A673 (cell line): ENCODE measurements at places on chromosomes 5 and 9.

DNA sequence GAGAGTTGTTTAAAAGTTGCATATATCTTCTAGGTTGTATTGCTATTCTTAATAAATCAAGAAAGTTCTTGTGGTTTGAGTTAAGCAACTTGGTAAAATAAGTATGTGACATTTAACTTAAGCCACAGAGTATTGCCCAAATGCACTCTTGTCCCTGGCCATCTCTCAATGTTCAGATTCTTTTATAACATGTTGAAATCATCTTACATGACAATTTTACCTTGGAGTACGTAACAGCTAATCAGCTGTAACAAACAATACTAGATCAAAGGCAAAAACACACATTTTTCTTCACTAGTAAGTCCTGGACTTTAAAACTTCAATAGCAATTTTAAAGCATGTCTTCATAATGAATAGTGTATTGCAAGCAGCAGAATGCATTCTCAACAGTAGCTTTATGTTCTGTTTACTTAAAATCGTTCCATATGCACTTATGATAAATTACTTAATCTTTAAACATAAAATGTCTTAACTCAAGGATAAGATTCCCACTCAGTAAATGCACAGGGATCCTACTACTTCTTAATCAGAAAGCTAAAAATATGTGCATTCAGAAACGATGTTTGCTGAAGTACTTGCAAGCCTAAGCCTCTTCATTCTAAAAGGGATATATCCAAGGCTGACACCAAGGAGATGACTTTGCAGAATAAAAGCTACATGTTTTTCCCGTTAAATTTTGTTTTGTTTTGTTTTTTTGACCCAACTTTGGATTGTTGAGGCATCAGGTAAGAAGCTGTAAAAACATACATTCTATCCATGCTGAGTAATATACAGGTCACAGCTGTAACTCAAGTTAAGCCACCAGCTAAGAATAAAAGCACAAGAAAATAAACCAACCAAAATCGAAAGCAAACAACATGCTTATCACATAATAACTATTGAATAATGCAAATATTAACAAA, 86.1 kb upstream of the NFIB start:
- no peak overlapping the region for H3K4me3 ChIP-seq
- H3K4me1 ChIP-seq: peaks cover 5% of the 10 kb centered on the region
- peak overlapping the region; percentile 25 for H3K27ac ChIP-seq
- H3K27me3 ChIP-seq: no peaks in the 10 kb centered on the region
- no peak for DNase-seq

GRCh38 chr5:158869092-158869491, 230.6 kb downstream of the EBF1 start:
- peak; percentile 83 for DNase-seq
- no peak overlapping the region for H3K27ac ChIP-seq
- no peaks in the 10 kb centered on the region for H3K36me3 ChIP-seq

GRCh38 chr9:31542384-31543055, 841.9 kb upstream of the ACO1 start:
- H3K4me3 ChIP-seq: no peak overlapping the region
- peak; percentile 25 for DNase-seq
- no peaks in the 10 kb centered on the region for H3K27me3 ChIP-seq
- H3K27ac ChIP-seq: no peak overlapping the region

- DNase-seq: no peak
- no peaks in the 10 kb centered on the region for H3K27me3 ChIP-seq
- H3K36me3 ChIP-seq: no peaks in the 10 kb centered on the region
- no peak overlapping the region for H3K27ac ChIP-seq
- H3K4me1 ChIP-seq: no peaks in the 10 kb centered on the region
Measured at GRCh38 chr5:67033880-67034651, 162.5 kb downstream of the CD180 start.

DNA sequence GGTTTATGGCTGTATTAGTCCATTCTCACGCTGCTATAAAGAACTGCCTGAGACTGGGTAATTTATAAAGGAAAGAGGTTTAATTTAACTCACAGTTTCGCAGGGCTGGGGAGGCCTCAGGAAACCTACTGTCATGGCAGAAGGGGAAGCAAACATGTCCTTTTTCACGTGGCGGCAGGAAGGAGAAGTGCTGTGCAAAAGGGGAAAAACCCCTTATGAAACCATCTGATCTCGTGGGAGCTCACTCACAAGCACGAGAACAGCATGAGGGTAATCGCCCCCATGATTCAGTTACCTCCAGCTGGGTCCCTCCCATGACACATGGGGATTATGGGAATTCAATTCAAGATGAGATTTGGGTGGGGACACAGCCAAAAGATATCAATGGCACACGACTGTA, 13.9 kb downstream of the LRRC70 start:
- no peak overlapping the region for H3K4me3 ChIP-seq
- no peaks in the 10 kb centered on the region for H3K27me3 ChIP-seq
- H3K27ac ChIP-seq: no peak overlapping the region
- DNase-seq: no peak
- H3K4me1 ChIP-seq: peaks cover 12% of the 10 kb centered on the region
- peaks cover 17% of the 10 kb centered on the region for H3K36me3 ChIP-seq

DNA sequence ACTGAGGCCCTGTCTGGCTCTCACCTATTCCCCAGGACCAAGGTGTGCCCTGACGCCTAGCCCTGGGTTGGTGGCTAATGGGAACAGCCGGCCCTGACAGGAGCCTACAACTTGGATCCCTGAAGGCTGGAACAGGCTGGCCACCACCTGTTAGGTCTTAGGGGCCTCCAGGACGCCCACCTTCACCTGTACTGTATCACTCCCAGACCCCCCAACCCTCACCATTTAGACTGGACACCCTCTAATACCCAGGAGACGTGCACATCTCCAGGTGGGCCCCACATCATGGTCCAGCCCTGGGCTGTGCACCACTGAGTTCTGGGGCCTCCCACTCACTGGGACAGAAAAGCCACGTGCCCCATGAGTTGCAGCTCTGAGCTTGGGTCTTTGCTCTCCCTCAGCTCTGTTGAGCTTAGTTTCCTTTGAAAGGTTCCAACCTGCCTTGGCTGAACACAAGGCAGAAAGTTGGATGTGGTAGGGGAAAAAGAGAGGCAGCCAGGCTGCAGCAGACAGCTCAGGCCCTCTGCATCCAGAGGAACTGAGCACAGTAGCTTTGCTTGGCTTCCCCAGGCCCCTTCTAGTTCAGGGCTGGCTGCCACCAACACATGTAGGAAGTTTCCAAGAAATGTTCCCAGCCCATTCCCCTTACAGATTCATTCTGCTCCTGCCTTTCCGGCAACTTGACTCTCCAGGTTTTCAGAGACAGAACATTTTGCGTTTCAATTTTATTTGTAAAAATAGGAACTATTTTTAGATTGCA, 116.8 kb upstream of the TBC1D2 start:
- DNase-seq: no peak
- H3K4me3 ChIP-seq: no peak overlapping the region
- H3K27me3 ChIP-seq: peaks cover 4% of the 10 kb centered on the region
- no peaks in the 10 kb centered on the region for H3K36me3 ChIP-seq
- H3K27ac ChIP-seq: no peak overlapping the region

DNA sequence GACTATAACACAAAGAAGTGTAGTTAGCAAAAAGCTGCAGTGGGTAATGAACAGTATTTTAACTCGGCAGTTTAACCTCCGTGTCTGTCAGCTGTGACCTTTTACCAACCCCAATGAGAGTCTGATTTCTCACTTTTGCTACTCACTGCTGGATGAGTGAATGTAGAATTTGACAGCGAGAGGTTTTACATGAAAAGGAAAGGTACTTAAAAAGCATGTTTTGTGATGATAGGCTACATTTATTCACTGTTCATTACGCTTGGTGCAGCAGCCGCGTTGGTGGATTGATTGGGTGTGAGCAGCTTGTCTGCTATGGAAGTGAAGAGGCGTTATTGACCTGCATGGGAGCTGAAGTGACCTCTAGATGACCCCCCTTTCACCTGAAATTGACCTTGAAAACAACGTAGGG, 867.7 kb downstream of the NR2F1-AS1 start:
- peaks cover 44% of the 10 kb centered on the region for H3K27me3 ChIP-seq
- H3K4me1 ChIP-seq: no peaks in the 10 kb centered on the region
- H3K36me3 ChIP-seq: no peaks in the 10 kb centered on the region
- no peak for DNase-seq

DNA sequence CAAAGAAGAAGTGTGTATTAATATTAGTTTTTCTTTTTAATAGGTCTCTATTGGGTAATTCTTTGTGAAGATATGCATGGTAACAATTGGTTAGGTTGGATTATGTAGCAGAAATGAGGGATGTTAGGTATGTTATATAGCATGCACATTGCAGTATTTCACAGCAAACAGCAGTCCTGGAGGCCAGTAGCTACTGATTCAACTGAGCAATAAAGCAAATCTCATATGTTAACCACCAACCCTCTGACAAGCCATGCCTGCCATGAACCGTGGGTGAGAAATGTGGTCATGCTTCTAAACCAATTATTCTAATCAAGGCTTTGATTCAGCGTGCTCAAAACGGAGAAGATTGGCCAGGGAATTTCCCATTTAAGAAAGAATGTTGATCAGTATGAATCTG, 313.0 kb upstream of the CDH6 start:
- no peak overlapping the region for H3K27ac ChIP-seq
- peak; percentile 21 for DNase-seq
- H3K4me3 ChIP-seq: no peak overlapping the region

- H3K4me3 ChIP-seq: no peak overlapping the region
- H3K27me3 ChIP-seq: no peaks in the 10 kb centered on the region
- no peak for DNase-seq
- no peaks in the 10 kb centered on the region for H3K4me1 ChIP-seq
Measured at GRCh38 chr5:32390819-32391591, 53.5 kb downstream of the ZFR start.

DNA sequence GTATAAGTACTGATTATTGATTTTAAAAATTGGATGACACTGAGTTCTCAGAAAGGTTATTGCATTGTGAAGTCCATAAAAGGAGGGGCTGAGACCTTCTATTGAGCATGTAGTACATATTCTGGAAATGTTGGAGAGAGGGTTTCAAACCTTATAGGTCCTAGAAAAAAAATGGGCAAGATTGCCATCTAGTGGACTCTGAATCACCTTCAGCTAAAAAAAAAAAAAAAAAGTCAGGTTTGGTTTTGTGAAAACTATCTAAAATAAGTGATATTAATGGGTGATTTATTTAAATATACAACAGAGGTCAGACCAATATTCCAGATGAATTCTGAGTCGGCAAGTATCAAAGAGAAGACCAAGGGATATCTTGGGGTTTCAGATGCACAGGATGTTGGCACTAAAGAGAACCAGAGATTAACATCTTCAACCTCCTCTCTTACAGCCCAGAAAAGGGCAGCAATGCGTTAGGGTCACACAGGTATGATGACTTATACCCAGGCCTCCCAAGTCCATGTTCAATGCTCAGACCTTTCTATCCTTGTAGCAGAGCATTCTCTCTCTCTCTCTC, 109.8 kb upstream of the NMUR2 start:
- H3K27me3 ChIP-seq: peaks cover 23% of the 10 kb centered on the region
- no peaks in the 10 kb centered on the region for H3K36me3 ChIP-seq
- peak; percentile 33 for DNase-seq

DNA sequence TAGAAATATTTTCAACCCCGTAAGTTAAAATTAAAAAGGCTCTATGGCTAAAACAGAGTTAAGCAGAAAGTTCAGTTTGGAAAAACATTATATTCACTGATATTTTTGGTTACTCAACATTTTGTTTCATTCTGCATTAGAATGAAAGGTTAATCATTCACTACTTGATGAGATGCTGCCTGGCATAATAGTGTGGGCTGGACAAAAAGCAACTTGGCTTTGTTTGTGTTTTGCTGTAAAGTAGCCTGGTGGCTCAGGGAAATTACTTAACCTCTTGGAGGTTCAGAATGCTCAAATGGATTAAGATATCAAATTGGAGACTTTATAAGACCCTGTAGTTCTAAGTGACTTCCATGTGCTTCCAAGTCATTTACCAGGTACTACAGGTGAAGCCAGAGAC, 367.4 kb upstream of the TRPC7 start:
- no peaks in the 10 kb centered on the region for H3K36me3 ChIP-seq
- H3K27me3 ChIP-seq: peaks cover 5% of the 10 kb centered on the region

- no peak overlapping the region for H3K27ac ChIP-seq
- DNase-seq: no peak
- H3K4me3 ChIP-seq: no peak overlapping the region
Measured at GRCh38 chr5:10445352-10445751, 3.7 kb downstream of the ROPN1L start.

DNA sequence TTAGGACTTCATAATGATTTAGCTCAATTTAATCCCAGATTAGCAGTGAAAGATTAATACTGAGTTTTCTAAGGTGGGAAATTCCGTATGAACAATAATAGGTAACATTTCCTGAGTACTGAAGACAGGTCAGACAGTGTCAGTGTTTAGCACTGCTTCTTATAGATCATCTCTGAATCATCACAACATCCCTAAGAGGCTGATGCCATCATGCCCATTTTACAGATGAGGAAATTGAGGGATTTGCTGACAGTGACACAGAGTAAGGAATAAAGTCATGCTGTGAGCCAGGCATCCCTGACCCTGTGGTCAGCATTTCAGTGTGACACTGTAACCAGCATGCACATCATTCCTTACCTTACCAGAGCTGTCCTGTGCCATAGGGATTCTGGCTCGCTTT, 44.5 kb downstream of the DAPK1 start:
- no peak overlapping the region for H3K27ac ChIP-seq
- no peak for DNase-seq
- H3K4me1 ChIP-seq: peaks cover 59% of the 10 kb centered on the region
- peaks cover 55% of the 10 kb centered on the region for H3K36me3 ChIP-seq
- H3K27me3 ChIP-seq: no peaks in the 10 kb centered on the region

DNA sequence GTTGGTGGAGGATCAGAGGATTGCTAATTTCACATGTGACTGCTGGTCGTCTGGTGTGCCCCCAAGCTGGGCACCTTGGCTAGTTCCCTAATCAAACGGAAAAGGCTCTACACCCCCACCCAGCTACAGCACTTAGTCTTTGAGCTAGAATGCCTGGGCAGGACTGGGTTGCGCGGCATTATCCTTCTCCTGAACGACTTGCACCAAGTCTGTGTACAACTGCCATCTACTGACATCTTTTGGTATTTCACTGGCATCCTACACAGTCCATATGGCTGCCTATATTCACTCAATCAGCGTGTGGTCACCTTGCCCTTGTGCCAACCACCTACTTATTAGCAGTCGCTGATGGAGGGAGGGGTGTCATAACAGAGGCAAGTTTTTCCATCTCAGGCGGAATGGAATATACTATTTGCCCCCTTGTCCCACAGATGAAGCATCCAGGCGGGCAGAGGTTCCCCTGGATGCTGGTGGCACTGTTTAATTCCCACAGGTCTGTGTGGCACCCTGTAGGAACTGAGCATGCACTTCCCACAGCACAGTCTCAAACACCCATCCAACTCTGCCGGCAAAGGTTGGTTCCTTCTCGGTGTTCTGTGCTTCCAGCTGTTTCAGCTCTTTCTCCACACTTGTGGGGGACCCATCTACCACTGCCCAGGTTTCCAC, 150.1 kb downstream of the OSTF1 start:
- peak; percentile 75 for DNase-seq
- H3K36me3 ChIP-seq: no peaks in the 10 kb centered on the region
- no peaks in the 10 kb centered on the region for H3K4me1 ChIP-seq
- H3K27ac ChIP-seq: no peak overlapping the region

- H3K4me3 ChIP-seq: no peak overlapping the region
- H3K27me3 ChIP-seq: no peaks in the 10 kb centered on the region
- H3K4me1 ChIP-seq: peaks cover 12% of the 10 kb centered on the region
- H3K27ac ChIP-seq: no peak overlapping the region
- DNase-seq: no peak
Measured at GRCh38 chr9:34124099-34124498, 2.4 kb downstream of the DCAF12 start.

GRCh38 chr5:56480705-56481427, 247.7 kb upstream of the ANKRD55 start:
- H3K27ac ChIP-seq: no peak overlapping the region
- H3K4me1 ChIP-seq: peaks cover 6% of the 10 kb centered on the region
- H3K36me3 ChIP-seq: no peaks in the 10 kb centered on the region
